ENCODE measurements at places on chromosomes 6 and 20.

- no peak for DNase-seq
Measured at GRCh38 chr6:142735204-142735603, 209.8 kb downstream of the HIVEP2 start.

- peak; percentile 84 for DNase-seq
Measured at GRCh38 chr6:4313044-4313686, 177.8 kb upstream of the ECI2 start.

GRCh38 chr6:170113141-170113540 is 177.7 kb downstream of the DLL1 start:
- DNase-seq: no peak

DNA sequence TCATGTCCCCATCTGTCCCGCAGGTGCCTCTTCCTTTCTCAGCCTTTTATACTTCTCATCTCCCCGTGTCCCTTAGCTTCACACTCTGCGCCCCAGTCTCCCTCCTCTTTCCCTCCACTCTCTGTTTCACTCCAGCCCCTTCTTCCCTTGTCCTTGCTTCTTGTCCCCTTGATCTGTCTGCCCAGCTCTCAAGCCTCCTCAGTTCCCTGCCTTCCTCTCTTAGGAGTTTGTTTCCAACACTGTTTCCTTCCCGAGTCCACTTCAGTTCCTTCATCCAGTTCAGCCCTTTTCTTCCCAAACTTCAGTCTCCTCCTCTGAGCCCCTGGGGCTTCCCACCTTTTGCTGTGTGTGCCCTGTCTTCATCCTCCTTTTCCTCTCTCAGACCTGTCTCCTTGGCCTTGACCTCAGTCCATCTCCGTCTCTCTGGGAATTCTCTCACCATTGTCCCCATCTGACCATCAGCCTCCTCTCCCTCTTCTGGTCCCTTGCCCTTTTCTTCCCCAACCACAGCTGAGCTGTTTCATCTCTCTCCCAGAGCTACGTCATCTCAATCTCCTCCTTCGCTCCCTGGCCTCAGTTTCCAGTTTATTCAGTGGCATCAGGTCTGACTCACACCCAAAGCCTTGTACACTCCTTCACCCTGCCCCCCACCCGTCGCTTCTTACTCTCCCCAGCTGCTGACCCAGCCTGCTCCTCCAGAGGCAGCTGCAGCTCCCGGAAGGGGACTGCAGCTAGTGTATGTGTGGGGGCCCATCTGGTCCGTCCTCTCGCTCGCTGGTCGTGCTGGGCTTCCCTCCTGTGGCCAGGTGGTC is 2.7 kb upstream of the DDR1 start:
- no peak for DNase-seq

Data from SK-MEL-5 (cell line).